ENCODE measurements at places on chromosomes 1 and 21. TPM values are rescaled to one million over a fixed set of nuclear protein-coding genes. Genes with fewer than 3 reads are reported as not detected.

The SPRR5 gene
- not detected for total RNA-seq

The AADACL4 gene
- total RNA-seq, result not detected

The FCRL1 gene
- not detected for total RNA-seq

The LDLRAD1 gene
- total RNA-seq, result not detected

The CRYAA gene
- total RNA-seq, result not detected

The HMCN1 gene
- 0.06 TPM for total RNA-seq

The ATP8B2 gene
- 67.3 TPM for total RNA-seq

The SPATA21 gene
- not detected for total RNA-seq

The TMPRSS2 gene
- not detected for total RNA-seq

The TTC22 gene
- 17.9 TPM for total RNA-seq

The PLPP3 gene
- not detected for total RNA-seq

The AMPD1 gene
- not detected for total RNA-seq

The TNFRSF1B gene
- total RNA-seq, result 370 TPM

The LMX1A gene
- not detected for total RNA-seq

The ZNF436 gene
- 5.3 TPM for total RNA-seq

The GBP4 gene
- 78.6 TPM for total RNA-seq

The OR2L3 gene
- not detected for total RNA-seq

The AGBL4 gene
- not detected for total RNA-seq

The VWA1 gene
- total RNA-seq, result 0.28 TPM

The DPYD gene
- 42.3 TPM for total RNA-seq

The IL19 gene
- total RNA-seq, result not detected

The KCNE2 gene
- not detected for total RNA-seq

The SH2D2A gene
- 157 TPM for total RNA-seq

The CYP4X1 gene
- not detected for total RNA-seq

The RXRG gene
- total RNA-seq, result not detected

The ZCCHC17 gene
- total RNA-seq, result 24.0 TPM

The KCNK1 gene
- 1.5 TPM for total RNA-seq

The DCST1 gene
- not detected for total RNA-seq

The JAM2 gene
- 0.26 TPM for total RNA-seq

The GJA5 gene
- not detected for total RNA-seq

The TNFRSF18 gene
- total RNA-seq, result 28.1 TPM

The RUNX3 gene
- total RNA-seq, result 246 TPM

The FCER1G gene
- 1.1 TPM for total RNA-seq

The PTCH2 gene
- 3.6 TPM for total RNA-seq

The CELA3A gene
- total RNA-seq, result not detected

The PLEKHO1 gene
- 128 TPM for total RNA-seq

The PRDM16 gene
- total RNA-seq, result not detected

The PINK1 gene
- 5.3 TPM for total RNA-seq

The TCHH gene
- 0.14 TPM for total RNA-seq

The DMRTA2 gene
- total RNA-seq, result not detected

The FCRL6 gene
- 0.23 TPM for total RNA-seq

The MAN1C1 gene
- 15.5 TPM for total RNA-seq

The SPRR2F gene
- total RNA-seq, result not detected

The E2F2 gene
- total RNA-seq, result 103 TPM

The CFAP410 gene
- 14.8 TPM for total RNA-seq

The TCP10L gene
- total RNA-seq, result not detected

The GFI1 gene
- total RNA-seq, result 87.8 TPM

The CD101 gene
- 1.4 TPM for total RNA-seq

The CD48 gene
- 304 TPM for total RNA-seq

The ARMH1 gene
- total RNA-seq, result 17.0 TPM

The BRINP2 gene
- total RNA-seq, result not detected

The NID1 gene
- total RNA-seq, result 0.52 TPM

The MATN1 gene
- total RNA-seq, result not detected

The KRTAP7-1 gene
- total RNA-seq, result not detected

The LCE3D gene
- total RNA-seq, result not detected

The LCK gene
- total RNA-seq, result 481 TPM

The RGS13 gene
- total RNA-seq, result 0.12 TPM
